ENCODE measurements at places on chromosomes 7 and 10. TPM values are rescaled to one million over a fixed set of nuclear protein-coding genes. Genes with fewer than 3 reads are reported as not detected.

DNA sequence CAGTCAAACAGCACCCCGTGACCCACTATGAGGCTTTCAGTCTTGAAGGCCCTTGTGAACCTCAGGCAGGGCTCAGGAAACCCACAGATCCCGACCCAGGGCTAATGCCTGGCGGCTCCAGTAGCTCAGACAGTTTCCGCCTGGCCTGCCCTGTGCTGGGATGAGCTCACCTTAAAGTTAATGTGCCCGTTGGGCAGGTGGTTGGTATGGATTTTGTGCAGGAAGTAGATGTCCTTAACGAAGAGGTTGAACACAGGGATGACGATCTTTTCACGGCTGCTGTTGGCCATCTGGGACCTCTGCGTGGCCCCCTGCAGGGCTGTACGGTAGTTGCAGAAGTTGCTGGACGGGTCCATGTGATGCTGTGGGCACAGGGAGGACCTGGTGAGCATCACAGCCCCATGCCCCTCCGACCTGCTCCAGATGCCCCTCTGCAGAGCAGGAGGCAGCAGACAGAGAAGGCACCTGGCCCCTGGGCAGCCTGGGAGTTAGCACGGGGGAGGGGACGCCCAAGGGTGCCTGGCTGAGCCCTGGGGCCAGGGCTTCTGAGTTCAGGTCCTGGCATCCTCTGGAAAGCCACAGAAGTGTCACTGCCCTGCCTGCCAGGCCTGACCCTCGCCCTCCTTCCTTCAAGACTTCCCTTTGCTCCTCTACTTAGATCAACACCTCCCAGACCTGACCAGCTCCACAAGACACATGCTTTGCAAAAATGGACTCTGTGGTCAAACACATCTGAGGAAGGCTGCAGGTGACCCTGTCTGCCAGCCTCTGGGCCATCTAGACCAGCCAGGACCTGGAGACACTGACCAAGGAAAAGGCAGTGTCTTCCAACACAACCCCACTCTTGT, 59.8 kb downstream of the CSGALNACT2 start:
- no peak for DNase-seq

GRCh38 chr10:5234106-5234860, 37.6 kb downstream of the AKR1C4 start:
- no peak for DNase-seq

DNA sequence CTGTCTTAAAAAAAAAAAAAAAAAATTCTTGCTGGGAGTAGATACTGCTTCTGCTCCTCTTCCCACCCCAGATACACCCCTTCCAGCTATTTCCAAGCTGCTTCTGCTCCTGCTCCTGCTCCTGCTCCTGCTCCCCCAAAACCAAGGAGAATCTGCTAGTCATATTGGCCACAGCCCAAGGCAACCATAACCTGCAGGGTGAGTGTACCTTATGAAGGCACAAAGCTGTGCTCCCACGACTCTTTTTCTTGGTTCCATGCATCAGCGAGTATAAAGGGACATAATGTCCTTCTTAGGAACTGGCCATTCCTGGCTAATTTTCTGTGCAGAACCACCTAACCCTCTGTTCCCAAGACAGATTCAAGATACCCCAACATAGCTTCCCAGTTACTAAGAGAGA, 129.5 kb upstream of the CDK1 start:
- no peak for DNase-seq

KLF14 gene
- polyA plus RNA-seq = not detected

CREB5 gene
- 2.6 TPM for polyA plus RNA-seq

RNF32 gene
- polyA plus RNA-seq = 0.93 TPM

All from BJ (cell line).